Left hindlimb (tissue), 1 donor: ENCODE measurements at places on chromosomes 2 and 18.

- no peak for DNase-seq
Measured at GRCh38 chr2:200472853-200473464, 36.9 kb downstream of the KCTD18 start.

- no peak for DNase-seq
Measured at GRCh38 chr2:172693529-172694455, 41.9 kb upstream of the RAPGEF4 start.

- no peak for DNase-seq
Measured at GRCh38 chr2:195687320-195688086, 30.5 kb downstream of the SLC39A10 start.

GRCh38 chr2:30336084-30336483 lies 104.8 kb downstream of the LBH start:
- DNase-seq: no peak

DNA sequence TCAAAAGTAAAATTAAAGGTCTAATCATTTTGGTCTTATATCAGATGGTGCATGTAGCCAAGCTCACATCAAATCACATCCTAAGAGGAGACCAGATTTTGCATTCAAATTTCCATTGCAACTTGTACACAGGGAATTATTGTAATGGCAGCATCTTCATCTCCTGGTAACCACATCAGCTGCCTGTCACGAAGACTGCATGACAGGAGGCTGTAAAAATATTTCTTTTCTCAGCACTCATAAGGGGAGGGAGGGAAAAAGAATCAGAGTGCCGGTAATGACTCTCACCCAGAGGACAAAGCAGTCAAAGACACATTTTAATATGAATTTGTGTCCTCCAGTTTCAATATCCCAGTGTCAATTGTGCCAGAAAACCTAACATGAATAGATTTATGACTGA lies 216.7 kb downstream of the TMEM163 start:
- DNase-seq: no peak

DNA sequence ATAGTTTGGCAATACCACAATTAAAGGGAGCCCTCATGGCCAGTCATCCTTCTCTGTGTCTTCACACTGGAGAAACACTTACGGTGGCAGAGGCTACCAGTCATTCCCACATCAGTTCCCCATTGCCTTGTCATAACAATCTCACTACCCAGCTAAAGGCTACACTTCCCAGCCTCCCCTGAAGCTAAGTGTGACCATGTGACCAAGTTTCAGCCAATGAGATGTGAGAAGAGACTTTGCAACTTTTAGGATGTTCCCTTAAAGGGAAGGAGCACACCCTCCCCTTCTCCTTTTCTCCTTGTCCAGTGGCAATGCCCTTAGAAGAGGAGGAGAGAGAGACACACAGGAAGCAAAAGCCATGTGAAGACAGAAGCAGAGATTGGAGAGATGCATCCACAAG lies 89.0 kb upstream of the RAB12 start:
- no peak for DNase-seq

- DNase-seq: no peak
Measured at GRCh38 chr18:23871410-23871809, 143.1 kb upstream of the TTC39C start.

DNA sequence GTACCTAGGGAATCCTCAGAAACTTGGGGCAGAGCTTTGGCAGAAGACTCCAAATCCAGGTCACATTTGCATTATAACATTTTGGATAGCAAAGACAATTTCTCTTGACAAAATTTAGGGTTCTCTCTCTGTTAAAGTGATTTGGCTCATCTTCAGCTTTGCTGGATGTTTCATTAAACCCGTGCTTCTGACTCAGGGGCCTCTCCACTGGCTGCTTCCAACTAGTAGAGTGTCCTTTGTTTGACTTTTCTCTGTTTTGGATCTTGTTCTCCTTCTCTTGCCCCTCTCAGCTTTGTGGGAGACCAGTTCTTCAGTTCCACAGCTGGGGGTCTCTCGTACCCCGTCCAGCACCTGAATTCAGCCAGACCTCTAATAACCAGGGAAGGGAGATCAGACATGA lies 145.6 kb downstream of the PLCL1 start:
- no peak for DNase-seq

DNA sequence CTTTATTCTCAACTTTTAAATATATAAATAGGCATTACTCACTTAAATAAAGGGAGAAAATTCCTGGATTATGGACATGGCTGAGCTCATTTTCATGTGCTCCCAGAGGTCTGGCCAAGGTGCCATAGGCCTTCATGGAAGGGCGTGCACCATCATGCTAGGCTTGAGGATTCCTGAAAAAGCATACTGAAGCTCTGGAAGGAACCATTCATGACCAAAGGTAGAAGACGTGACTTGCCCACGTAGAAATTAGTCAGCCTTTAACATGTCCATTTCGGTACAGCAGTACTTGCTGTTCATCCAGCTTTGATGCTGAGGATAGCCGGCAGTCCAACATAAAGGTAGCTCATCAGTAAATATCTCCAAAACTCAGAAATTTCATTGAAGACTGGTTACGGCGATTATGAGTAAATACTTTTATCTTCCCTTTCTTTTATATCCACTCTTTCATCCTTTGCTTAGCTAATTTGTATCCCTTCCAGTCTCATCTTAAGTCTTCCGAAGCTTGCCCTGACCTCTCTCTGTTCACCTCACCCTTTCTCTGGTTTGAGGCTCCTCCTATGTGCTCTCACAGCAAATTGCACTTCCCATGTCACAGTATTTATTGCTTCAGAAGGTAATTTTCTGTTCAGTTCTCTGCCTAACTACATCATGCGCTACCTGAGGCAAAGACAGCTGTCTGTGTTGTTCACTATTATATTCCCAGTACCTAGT lies 32.3 kb upstream of the ASNSD1 start:
- DNase-seq: no peak

GRCh38 chr2:56224316-56224715 lies 40.5 kb downstream of the CCDC85A start:
- DNase-seq: no peak

DNA sequence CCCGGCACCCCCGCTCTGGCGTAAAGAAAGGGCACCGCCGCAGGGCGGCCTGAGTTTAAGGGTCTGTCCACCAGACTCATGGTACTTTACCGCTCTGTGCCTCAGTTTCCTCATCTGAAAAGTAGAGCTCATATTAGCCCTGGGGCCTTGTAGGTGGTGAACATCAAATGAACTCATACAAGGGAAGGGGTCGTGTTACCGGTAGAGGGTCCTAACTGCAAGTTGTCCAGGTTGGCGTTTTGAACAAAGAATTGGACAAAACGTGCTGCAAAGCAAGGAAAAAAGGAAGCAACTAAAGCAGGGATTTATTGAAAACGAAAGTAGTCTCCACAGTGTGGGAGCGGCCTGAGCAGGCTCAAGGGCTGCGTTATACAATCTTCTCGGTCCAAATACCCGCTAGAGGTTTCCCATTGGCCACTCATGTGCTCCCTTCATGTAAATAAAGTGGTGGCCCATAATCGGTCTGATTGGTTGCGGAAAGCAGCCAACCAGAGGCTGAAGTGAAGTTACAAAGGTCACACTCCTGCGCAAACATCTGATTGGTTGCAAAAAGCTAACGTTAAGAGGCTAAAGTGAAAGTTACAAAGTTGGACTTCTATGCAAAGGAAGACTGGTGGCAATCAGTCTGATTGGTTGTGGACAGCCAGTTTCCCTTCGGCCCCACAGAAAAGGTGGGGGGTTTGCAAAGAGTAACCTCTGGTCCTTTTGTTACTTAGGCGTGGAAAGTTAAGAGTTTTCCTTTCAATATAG lies 80.7 kb upstream of the LDLRAD4 start:
- DNase-seq: peak; percentile 38

DNA sequence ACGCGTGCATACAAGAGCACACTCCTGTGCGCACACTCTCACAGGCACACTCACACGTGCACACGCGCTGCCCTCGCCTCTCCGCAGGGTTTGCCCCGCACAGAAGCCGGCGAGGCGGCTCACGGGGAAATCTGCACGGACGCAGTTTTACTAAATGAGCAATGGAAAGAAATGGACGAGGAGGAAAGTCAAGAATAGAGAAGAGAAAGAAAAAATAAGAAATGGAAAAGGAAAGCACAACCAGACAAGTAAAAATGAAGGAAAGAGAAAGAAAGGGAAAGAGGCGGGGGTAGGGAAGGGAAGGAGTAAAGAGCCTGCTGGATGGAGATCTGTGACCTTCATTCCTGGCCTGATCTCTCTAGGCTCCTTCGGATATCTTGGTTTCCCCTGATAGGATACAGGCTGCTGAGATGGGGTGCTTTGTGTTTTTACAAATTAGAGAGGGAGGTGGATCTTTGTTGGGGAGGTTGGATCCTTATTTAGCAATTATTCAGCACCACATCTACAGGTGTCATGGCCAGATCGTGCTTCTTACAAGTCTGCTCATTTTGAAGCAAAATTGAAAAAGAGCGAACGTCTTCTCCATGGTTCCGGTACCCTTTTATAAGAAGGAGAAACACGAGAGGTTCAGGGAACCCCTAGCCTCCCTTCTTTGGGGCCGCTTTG lies 693 bp upstream of the LRP2 start:
- DNase-seq: no peak

- DNase-seq: no peak
Measured at GRCh38 chr2:230762317-230762896, 49.8 kb downstream of the CAB39 start.

GRCh38 chr18:79856119-79857007 lies 58.6 kb downstream of the KCNG2 start:
- DNase-seq: peak; percentile 76

GRCh38 chr2:236338495-236339184 lies 74.4 kb upstream of the ASB18 start:
- no peak for DNase-seq

DNA sequence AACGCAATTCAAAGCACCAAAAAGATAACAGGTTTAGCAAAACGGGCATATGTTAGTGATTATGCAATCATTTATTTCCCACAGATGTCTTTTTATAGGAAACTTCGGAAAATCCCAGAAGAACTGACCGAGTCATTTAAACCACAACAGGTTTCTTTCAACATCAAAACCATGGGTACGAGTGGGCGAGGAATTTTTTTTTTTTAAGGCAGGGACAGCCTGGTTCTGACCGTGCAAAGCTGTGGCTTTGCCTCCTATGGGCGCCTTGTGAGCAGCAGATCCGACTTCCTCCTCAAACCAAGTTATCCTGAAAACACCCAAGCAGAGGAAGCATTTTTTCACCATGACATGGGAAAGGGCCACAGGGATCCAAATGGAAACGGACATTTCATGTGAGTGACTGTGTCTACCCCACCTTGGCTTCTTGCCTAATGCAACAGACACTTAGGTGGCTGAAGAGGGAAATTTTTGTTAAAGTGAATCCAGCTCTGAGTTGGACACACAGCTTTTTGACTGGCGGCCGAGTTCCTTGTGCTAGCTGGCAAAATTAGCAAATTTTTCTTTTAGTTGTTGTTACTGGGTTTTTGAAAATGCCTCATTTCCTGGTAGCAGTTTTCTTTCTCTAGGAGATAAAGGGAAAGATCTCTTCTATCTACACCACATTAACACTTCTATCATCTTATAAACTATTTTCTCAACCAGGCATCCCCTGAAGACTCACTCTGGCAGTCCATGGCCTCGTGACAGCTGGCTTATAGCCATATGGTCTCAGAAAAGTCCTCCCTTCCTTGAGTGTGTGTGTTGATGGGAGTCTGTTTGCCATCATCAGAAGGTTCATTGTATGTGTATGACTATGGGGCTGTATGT lies 487.4 kb upstream of the ZEB2 start:
- peak; percentile 35 for DNase-seq

- DNase-seq: no peak
Measured at GRCh38 chr18:47108373-47108772, 41.9 kb downstream of the HDHD2 start.

GRCh38 chr2:66794070-66794469 lies 359.1 kb downstream of the MEIS1 start:
- peak; percentile 43 for DNase-seq

DNA sequence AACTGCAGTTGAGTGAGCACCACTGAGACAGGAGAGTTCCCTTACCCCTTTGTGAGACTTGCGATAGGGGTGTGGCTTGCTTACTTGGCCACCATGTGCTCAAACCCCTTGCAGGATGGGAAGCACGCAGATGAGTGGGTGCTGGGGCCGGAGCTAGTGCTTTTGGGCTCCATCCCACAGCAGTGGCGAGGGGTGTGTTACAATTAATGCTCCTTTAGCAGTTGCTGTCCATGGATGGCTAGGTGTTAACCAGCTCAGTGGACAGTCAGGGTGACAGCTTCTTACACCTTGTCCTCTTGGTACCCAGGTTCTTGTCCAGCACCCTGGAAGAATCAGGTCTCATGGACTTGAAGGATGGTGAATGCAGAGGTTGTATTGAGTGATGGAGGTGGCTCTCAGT lies 103.9 kb downstream of the SH3RF3 start:
- no peak for DNase-seq

- DNase-seq: peak; percentile 53
Measured at GRCh38 chr2:197804758-197805714, 643 bp downstream of the PLCL1 start.
